ENCODE measurements at places on chromosomes 5 and 9. TPM values are rescaled to one million over a fixed set of nuclear protein-coding genes. Genes with fewer than 3 reads are reported as not detected.

FAM200C gene
- 2.8 TPM for total RNA-seq

LIX1 gene
- total RNA-seq: not detected

- no peak overlapping the region for H3K27ac ChIP-seq
- DNase-seq: no peak
- no peaks in the 10 kb centered on the region for H3K4me1 ChIP-seq
- H3K27me3 ChIP-seq: peaks cover 20% of the 10 kb centered on the region
- H3K36me3 ChIP-seq: no peaks in the 10 kb centered on the region
- H3K4me3 ChIP-seq: no peak overlapping the region
Measured at GRCh38 chr5:51099173-51099853, 283.9 kb upstream of the ISL1 start.

DNA sequence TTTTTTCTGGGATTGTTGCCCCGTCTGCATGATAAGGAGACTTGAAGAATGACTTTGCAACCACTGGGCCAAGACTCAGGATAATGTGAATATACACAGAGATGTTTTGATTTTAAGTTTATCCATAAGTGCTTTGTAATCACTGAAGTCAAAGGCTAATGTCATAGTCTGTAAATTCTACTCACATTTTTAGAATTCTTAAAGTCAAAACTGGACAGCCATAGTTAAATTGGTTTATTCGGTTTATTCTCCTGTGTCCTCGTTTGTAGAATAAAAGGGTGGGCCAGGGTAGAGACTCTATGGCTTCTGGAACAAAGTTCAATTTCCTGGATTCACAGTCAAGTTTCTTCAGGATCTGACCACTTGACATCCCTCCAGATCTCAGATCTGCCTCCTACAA, 327.7 kb upstream of the TNC start:
- H3K27ac ChIP-seq: no peak overlapping the region
- no peaks in the 10 kb centered on the region for H3K4me1 ChIP-seq
- no peaks in the 10 kb centered on the region for H3K27me3 ChIP-seq
- no peak for DNase-seq
- no peaks in the 10 kb centered on the region for H3K36me3 ChIP-seq

DNA sequence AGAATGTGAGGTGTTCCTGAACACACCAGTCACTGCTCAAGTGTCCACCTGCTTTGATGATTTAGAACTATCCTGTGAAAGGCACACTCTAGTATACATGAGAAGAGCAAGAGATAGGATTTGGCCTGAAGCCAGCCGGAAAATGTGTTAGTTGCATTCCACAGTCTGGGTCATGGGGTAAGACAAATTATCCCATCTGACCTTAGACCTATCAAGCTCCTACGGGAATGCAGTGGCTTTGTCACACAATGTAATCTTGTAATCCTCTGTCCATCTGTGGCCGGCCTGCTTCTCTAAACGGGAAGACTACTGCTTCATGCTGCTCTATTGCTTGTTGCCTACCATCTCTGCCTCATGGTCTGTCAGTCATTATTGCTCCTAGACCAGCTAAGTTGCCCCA, 92.4 kb upstream of the PRRC1 start:
- no peaks in the 10 kb centered on the region for H3K36me3 ChIP-seq
- H3K27me3 ChIP-seq: no peaks in the 10 kb centered on the region
- H3K4me1 ChIP-seq: no peaks in the 10 kb centered on the region
- DNase-seq: no peak
- H3K4me3 ChIP-seq: no peak overlapping the region

All from upper lobe of right lung (tissue), 1 donor.